ENCODE measurements at places on chromosomes 16 and 17.

- no peak for DNase-seq
These were observed 21.4 kb downstream of the MYBBP1A start for GRCh38 chr17:4533523-4534504.

DNA sequence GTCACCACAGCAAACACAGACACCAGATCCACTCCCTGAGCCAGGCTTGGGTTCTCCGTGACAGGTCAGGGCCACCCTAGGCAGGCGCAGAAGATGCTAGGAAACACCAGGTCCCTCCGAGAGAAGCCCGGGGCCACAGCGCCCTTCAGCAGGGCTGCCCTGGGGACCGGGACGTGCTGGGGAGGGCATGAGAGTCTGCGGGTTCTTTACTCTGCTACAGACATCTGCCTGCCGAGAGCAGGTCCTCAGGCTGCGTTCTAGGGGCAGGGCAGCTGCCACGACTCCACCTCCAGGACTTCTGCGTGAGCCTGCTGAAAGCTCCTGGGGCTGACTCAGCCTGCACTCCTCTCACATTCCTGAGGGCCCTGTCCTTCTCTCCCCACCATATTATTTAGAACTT lies 11.4 kb downstream of the MYLK3 start:
- DNase-seq: no peak

- DNase-seq: no peak
These were observed 13.3 kb downstream of the ARL2BP start for GRCh38 chr16:57258226-57258909.

DNA sequence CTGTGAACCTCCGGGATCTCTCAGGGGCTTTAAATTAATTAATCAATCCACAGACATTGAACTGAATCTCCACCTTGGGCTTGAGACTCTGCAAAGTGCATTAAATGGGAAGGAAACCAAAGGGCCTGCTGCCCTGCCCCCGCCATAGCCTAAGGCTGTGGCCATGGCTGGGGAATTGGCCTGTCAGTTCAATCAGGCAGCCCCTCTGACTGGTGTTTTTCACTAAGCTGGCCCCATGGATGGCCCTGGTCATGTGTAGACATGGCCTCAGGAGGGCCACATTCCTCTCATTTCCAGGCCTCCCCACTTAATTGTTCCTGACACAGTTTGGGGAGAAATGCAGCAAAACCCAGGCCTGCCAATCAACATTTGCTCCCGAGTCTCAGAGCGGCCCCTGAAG lies 499.8 kb downstream of the WWOX start:
- DNase-seq: no peak

DNA sequence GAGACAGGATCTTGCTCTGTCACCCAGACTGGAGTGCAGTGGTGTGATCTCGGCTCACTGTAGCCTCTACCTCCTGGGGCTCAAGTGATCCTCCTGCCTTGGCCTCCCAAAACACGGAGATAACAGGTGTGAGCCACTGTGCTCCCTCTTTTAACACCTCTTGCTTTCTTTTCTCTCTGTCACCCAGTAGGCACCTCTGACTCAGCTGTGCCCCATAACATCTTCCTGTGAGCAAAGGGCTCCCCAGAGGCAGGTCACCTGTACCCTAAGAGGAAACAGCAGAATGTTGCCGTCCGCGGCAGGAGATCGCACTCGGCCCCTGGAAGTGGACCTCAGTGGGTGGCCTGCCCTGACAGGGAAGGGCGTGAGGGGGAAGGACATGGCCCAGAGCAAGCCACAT lies 918 bp upstream of the NLRC3 start:
- no peak for DNase-seq

GRCh38 chr17:37084372-37084771 lies 135.6 kb downstream of the AATF start:
- no peak for DNase-seq

GRCh38 chr17:70119983-70120382 lies 45.0 kb downstream of the KCNJ16 start:
- DNase-seq: no peak

GRCh38 chr17:31907342-31907962 lies 5.9 kb upstream of the UTP6 start:
- DNase-seq: no peak

DNA sequence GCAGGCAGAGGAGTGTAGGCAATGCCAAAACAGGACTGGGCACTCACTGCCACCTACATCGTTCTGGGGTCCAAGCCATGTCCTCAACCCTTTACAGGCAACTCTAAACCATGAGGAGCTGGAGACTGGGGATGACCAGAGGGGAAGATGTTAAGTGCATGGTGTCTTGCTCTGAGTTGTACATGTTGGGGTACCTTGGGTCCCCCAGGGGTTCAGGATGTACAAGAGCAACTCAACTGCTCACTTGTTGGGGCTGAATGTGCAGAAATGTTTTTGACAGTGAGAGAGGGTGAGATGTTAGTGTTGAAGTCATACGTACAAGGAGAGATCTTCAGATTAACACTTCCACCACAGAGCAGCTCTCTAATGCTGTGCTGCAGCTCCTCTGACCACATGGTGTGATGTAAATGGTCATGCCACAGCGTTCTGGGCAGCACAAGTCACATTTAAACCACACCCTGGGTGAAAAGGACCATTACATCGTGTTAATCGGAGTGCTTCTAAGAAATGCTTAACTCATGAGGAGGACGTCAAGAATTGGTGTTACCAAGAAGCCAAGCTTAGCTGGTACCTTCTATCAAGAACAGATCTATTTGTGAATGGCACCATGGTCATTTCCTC lies 2.4 kb downstream of the CCL18 start:
- DNase-seq: no peak

DNA sequence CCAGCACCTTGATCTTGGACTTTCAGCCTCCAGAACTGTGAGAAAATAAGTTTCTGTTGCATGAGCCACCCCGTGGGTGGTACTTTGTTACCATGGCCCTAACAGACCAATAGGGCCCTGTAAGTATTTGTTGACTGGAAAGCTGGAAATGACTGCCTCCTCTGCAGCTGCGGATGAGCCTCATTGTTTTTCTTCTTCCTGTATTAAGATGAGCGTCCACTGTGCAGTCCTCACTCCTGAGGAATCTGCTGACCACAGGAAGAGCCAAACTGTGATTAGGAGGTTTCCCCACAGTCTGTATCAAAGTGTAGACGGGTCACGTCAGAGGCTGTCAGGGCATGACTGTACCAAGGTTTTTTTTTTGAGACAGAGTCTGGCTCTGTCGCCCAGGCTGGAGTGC lies 12.2 kb upstream of the AKTIP start:
- DNase-seq: no peak

DNA sequence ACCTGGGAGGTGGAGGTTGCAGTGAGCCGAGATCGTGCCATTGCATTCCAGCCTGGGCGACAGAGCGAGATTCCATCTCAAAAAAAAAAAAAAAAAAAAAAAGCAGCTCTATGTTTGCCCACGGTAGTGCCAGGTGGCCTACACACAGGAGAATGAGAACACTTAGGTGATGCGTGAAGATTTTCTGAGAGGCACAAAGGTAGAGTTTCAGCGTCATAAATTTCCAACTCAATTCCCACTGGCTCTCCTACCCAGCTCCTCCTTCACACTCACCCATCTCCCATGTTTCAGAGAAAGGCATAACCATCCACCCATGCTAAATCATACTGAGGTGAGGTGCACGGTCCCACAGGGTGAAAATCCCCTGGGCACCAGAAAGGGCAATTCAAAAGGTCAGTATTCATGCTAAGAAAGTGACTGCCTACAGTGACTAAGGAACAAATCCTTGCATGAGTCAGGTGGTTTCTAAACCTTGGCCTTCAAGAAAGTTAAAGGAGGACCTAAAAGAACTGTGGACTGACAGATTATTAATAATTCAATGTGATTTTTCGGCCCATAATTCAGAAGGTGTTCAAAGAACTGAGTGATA lies 4.8 kb downstream of the DCAKD start:
- no peak for DNase-seq

- no peak for DNase-seq
These were observed 74.3 kb downstream of the TIMM22 start for GRCh38 chr17:1071103-1071825.

GRCh38 chr17:56851008-56851407 lies 17.1 kb downstream of the DGKE start:
- no peak for DNase-seq

All from T1000 (cell line).